ENCODE measurements at places on chromosomes 7 and 10.

DNA sequence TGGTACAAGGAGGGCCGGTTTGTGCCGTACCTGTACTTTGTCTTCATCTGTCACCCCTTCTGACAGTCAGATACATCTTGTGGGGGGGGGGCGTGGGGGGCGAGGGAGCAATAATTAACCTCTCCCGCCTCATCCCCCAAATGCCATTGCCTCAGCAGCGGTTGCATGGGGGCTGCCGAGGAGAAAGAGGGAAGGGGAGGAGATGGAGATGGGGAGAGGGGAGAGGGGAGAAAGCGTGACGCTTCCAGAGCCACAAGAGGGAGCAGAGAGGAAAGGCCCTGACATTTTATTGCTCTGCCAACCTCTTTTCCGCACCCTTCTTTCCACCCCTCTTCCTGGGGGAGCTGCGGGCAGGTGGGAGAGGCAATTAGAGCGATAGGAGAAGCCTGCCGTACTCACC is 11.8 kb downstream of the KAZALD1 start:
- H3K27ac ChIP-seq: no peak overlapping the region
- peaks cover 57% of the 10 kb centered on the region for H3K27me3 ChIP-seq
- H3K4me1 ChIP-seq: no peaks in the 10 kb centered on the region
- H3K4me3 ChIP-seq: no peak overlapping the region

DNA sequence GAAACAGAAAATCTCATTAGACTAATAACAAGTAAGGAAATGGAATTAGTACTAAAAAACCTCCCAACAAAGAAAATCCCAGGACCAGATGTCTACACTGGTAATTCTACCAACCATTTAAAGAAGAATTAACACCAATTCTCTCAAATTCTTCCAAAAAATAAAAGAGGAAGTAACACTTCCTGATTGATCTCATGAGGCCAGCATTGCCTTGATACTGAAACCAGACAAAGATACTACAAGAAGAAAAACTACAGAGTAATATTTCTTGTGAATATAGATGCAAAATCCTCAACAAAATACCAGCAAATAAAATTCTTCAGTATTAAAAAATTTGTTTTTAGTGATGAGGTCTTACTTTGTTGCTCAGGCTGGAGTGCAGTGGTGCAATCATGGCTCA is 21.3 kb downstream of the GCK start:
- no peak overlapping the region for H3K4me3 ChIP-seq
- H3K27ac ChIP-seq: no peak overlapping the region
- no peaks in the 10 kb centered on the region for H3K27me3 ChIP-seq
- no peaks in the 10 kb centered on the region for H3K36me3 ChIP-seq

GRCh38 chr10:89646889-89647657 is 2.0 kb upstream of the PANK1 start:
- no peaks in the 10 kb centered on the region for H3K36me3 ChIP-seq
- H3K4me3 ChIP-seq: no peak overlapping the region
- DNase-seq: no peak
- no peak overlapping the region for H3K27ac ChIP-seq
- no peaks in the 10 kb centered on the region for H3K27me3 ChIP-seq
- H3K4me1 ChIP-seq: peaks cover 9% of the 10 kb centered on the region

DNA sequence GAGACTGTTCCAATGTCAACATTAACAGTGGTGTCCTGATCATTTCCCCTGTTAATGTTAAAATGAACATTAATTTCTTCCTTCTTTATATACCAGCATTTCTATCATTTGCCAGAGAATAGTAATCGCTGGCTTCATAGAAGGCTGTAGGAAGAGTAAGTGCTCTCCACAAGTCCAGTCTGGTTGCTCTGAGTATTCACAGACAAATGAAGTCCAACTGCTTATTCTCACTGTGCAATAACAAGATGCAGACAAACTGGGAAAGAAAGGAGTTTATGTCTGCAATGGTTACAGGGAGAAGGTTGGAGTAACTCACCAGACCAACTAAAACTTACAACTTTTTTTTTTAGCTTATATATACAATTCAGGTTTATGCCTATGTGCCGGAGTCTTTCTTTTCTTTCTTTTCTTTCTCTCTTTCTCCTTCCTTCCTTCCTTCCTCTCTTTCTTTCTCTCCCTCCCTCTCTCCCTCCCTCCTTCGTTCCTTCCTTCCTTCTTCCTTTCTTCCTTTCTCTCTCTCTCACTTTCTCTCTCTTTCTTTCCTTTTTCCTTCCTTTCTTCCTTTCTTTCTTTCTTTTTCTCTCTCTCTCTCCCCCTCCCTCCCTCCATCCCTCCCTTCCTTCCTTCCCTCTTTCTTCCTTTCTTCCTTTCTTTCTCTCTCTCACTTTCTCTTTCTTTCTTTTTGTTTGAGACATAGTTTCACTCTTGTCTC is 19.1 kb downstream of the CDC14C start:
- H3K36me3 ChIP-seq: no peaks in the 10 kb centered on the region
- H3K4me3 ChIP-seq: no peak overlapping the region
- DNase-seq: no peak
- H3K4me1 ChIP-seq: peaks cover 6% of the 10 kb centered on the region

Data from astrocyte (in vitro differentiated cells and primary cell).